ENCODE measurements at places on chromosomes 3 and 15.

GRCh38 chr3:49015765-49016164, 2.6 kb downstream of the DALRD3 start:
- DNase-seq: no peak

- no peak for DNase-seq
These were observed 23.8 kb downstream of the MTMR14 start for GRCh38 chr3:9673082-9673481.

GRCh38 chr3:145370870-145371269, 790.1 kb downstream of the PLOD2 start:
- no peak for DNase-seq

DNA sequence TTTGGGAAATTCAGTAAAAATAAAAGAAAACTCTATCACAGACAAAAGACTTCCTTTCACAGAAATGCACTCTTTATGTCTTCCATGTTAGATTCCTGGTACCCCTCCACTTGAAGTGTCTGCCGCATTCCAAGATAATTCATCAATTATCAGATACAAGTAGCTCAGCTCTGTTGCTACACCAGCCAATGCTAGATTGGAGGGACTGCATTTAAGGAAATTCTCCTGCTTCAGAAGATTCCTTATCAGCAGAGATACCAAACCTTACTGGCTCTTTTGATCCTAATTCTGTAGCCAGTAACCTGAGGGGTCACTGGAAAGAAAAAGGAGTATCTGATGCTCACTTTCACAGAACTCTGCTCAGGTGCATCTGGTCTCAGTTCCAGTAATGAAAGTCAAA, 63.9 kb downstream of the TM4SF4 start:
- no peak for DNase-seq

DNA sequence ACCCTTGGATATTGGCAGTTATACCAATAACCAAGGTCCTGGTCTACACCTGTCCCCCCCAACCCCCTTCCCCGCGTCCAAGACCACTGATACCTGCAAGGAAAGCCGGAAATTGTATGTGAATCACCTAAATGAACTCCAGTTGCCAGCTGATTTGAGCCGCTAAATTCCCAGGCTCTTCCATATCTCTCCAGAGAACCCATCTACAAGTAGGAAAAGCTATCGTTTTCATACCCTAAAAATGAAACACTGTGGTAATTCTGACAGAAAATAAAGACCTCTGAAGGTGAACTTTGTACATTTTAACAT, 114.2 kb upstream of the ICE2 start:
- DNase-seq: no peak

DNA sequence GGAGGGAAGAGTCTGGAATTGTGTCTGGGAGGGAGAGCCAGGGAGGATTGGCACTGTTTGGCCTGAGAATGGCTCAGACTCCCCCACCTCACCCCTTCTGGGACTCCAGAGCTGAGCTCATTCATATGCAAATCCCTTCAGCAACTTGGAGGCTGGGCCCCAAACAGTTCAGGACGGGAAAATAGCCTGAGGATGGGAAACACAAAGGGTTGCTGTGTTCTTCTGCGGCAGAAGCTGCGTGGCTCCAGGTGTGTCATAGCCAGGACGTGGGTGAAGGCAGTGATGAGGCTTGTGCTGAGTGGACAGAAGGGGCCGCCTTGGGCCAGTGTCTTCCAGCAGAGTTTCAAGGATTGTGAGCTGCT, 16.6 kb downstream of the MASP1 start:
- no peak for DNase-seq

DNA sequence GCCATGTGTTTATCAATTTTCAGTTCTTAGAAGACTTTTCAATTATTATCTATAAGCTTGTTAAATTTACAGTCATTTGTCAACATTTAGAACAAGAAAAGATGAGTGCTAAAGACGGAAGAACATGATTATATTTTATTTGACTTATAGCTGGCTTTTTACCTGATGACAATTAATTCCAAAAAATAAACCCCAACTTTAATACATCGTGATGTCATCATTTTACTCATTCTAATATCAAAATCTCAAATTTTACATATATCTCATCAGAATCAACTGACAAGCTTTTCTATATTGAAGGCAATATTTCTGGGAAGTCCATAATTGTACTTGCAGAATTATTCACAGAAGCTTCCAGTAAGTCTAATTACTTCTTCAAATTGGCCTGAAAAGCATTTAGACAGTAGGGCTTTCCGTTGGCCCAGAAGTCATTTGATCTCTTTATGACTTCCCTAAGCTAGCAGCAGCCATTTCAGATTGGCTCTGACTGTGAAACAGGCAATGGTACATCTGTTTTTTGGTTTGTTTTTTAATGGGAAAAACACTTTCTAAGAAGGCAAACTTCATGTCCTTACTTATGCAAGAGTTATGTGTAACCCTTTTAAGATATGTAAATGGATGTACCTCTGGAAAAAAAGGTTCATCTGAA, 234.7 kb upstream of the PLSCR5 start:
- DNase-seq: no peak

DNA sequence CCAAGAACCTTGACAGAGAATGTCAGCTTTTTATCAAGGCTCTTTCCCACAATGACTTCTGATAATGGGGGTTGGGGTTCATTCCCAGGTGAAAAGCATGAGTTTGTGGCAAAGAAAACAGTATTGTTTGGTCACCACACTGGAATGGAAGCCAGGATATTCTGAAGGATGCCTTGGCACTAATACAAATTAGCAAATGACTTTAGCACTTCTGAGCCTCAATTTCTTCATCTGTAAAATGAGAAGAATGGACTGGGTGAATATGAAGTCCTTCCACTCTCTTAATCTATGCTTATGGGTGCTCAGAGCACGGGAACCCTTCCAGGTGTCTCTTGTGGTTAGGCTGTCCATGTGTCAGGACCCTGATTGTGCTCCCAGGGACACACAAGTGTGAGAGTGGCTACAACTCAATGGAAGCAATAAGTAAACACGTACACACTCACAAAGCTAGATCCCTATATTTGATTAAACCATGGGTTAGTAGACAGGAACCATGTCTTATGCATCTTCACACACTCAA, 21.4 kb downstream of the RAB27A start:
- DNase-seq: no peak

DNA sequence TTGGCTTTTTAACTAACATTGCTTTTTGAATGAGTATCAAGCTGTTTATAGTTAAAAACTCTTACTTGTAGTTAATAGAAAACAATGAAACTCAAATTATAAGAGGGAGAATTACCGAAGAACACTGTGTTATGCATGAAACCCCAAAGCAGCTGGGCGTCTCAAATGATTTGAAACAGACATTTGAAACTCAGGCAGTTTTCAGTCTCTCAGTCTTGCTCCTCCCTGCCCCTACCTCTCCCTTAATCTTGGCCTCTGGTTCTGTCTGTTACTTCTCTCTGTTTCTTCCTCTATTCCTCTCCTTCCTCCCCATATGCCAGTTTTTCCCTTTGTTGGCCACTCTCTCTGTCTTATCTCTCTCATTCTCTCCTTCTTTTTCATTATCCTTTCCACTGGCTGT, 118.3 kb upstream of the SYNPR start:
- DNase-seq: no peak

- DNase-seq: peak; percentile 62
These were observed 45.9 kb downstream of the SUMF1 start for GRCh38 chr3:4421121-4421520.

GRCh38 chr3:197949778-197950676, at the start of gene RPL35A:
Gene RPL35A (plus strand): TSS chr3:197950190. CDS start chr3:197950968, 778 bp downstream.
- peak; percentile 94 for DNase-seq

- no peak for DNase-seq
These were observed 128.3 kb downstream of the WDR76 start for GRCh38 chr15:43955140-43955539.
